ENCODE measurements at places on chromosomes 7 and 10.

DNA sequence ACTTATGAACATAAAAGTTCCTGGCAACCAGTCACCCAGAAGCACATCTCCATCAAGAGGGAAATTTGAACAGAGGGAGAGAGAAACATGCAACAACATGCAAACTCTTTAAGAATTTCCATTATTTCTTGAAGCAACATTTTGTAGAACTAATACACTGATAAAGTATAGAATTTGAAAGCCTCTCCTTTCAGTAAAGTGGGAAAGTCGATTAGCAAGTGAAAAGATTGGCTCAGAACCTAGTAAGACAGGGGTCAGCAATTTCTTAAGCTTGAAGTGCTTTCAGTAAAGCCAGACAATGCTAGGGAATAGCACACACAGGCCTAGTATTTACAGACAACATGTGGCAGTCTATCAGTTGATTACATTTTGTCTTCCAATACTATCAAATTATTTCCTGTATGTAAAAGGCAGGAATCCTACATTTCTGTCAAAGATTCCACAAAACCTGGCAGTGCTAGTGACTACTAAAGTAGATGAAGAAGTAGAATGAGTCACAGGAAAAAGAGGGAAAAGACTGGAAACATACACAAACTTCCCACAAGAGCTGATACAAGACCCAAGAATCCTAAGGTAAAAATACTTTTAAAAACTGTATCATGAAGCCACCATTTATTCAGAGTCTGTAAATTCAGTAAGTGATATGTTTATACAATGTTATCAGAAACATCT is 25.2 kb downstream of the DNAJC1 start:
- no peak for DNase-seq

- no peak for DNase-seq
Observed at GRCh38 chr7:95429241-95429990, 5.4 kb downstream of the PON2 start.

- no peak for DNase-seq
Observed at GRCh38 chr7:98862203-98862602, 7.6 kb downstream of the TMEM130 start.

DNA sequence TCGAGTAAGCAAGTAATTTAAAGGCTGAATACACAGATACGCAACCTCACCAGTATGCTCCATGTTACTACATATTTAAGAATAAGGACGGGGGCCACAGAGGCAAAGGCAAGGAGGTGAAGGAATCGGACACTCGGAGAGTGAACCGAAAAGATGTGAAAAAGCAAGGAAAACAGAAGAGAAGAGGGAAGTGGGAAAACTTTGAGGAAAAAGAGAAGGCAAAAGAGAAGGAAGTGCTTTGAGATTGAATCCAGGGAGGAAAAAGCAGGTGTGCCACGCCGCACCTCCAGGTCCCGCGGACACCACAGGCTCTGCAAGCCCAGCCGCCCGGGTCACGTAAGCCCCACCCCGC is 367 bp upstream of the AVL9 start:
- no peak for DNase-seq

DNA sequence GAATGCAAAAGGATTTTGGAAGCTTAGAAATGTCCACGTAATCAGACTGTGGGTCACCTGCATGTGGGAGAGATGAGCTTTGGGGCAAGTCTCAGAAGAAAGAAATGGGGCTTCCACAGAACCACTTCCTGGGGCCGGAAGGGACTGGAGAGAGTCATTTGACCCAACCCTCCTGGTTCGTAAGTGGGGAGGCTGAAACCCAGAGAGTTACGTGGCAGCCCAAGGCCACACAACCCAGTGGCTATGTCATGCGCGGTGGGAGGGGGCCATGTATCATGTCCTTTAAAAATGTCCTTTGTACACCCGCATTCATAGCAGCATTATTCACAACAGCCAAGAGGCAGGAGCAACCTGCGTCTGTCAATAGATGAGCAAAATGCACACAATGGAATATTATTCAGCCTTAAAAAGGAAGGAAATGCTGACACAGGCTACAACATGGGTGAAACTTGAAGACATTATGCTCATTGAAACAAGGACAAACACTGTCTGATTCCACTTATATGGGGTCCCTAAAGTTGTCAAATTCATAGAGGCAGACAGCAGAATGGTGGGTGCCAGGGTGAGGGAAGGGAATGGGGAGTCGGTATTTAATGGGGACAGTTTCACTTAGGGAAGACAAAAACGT is 15.1 kb downstream of the CAMK2B start:
- no peak for DNase-seq

DNA sequence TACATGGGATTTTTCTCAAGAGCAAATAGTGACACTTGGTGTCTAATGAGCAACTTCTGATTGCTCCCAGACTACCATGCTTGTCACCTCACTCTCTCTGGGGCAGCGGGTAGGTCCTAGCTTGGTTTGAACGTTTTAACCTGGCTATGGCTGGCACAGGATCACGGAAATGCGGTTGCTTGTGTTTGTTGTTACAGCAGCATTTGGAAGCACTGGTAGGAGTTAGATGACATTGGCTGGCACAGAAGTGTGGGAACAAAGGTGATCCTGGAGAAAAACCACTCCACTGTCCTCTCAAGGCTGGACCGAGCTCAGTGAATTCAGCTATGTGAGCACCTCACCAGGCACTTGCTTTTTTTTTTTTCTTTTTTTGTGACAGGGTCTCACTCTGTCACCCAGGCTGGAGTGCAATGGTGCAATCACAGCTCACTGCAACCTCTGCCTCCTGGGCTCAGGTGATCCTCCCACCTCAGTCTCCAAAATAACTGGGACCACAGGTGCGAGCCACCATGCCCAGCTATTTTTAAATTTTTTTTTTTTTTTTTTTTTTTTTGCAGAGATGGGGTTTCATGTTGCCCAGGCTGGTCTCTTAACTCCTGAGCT is 3.5 kb upstream of the PFKFB3 start:
- DNase-seq, result no peak

DNA sequence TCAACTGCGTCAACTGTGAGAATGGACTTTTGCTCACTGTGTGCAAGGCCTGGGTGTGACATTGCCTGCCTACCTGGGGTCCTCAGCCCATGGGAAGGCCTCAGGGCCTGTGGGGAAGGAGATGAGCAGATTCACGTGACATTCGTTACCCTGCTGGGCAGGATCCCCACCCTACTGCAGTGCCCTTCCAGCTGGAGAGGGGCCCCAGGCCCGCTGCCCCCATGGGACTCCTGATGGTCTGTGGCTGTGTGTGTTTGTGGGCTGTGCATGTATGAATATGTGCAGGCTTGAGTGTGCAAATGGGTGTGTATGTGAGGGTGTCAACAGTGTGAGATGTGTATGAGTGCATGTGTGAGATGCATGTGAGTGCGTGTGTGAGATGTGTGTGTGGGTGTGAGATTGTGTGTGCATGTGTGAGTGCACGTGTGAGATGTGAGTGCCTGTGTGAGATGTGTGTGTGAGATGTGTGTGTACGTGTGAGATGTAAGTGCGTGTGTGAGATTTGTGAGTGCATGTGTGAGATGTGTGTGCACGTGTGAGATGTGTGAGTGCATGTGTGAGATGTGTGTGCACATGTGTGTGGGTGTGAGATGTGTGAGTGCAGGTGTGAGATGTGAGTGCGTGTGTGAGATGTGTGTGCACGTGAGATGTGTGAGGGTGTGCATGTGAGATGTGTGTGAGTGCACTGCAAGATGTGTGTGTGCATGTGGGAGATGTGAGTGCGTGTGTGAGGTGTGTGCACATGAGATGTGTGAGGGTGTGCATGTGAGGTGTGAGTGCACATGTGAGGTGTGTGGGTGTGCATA is 29.7 kb downstream of the PPIF start:
- no peak for DNase-seq

DNA sequence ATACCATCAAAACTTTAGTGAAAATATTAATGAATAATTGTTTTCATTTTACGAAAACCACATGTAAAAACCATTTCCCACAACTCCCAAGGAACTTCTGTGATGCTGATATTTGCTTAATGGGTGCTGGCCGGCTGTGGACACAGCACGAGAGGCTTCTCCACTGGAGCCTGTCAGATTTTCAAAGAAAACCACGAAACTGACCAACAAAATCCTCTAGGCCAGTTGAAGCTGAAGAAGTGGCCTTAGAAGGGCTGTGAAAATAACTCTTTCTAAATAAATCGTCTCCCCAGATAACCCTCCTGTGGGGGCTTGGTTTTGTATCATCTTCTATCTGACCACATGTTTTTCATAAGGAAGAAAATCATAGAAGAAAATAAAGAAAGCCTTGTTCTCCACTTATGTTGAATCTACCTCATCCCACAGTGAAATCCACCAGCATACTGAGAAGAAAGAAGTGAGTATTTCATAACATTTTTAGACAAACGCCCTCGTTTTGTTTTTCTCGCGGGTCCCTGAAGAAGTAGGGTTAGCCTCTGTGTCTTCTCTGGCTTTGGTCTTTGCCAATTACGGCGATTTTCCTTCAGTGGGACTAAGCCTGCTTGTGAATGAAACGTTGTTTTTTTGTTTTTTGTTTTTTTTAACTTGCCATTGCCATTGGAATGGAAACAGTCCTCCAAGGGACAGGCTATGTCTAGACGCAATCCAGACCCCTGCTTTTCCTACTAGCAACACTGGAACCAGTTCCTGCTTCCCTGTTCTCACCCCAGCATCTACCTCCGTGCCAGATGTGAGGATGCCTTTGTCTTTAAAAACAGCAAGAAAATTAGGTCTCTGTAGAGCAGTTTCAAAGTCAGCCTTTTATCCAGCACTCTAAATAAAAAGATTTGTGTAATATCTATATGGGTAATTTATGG is 123.9 kb downstream of the ADAM12 start:
- DNase-seq, result no peak

- no peak for DNase-seq
Observed at GRCh38 chr7:124032369-124033094, at the start of gene TMEM229A. Gene TMEM229A (minus strand): TSS chr7:124033067. CDS start chr7:124033003, 64 bp downstream.

- DNase-seq, result no peak
Observed at GRCh38 chr7:101635484-101635883, 6.4 kb upstream of the MYL10 start.

DNA sequence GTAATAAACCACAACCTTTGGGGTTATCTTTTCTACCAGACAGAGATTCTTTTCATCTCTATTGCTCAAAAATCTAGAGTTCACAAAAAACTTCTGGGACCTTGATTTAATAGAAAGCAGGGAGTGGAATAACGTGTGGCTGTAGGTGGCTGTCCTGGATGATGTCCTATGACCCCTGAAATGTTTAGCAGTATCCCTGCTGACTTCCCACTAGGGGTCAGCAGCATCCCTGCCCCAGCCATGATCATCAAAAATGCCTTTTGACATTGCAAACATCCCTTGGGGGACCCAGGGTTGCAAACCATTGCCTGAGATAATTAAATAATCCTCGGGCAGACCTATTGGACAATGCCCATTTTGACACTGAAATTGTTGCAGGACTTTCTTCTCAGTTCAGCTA is 177.1 kb downstream of the USP6NL start:
- no peak for DNase-seq

Data from NCI-H524 treated with DMSO at 0.1 percent for 48 hours (cell line).